Fibroblast of skin of abdomen (primary cell): ENCODE measurements at places on chromosomes 5 and 9.

- no peak for DNase-seq
Observed at GRCh38 chr5:159695741-159696294, 220.5 kb upstream of the ADRA1B start.

GRCh38 chr9:75855509-75855908 lies 35.0 kb upstream of the PCSK5 start:
- DNase-seq, result peak; percentile 8

DNA sequence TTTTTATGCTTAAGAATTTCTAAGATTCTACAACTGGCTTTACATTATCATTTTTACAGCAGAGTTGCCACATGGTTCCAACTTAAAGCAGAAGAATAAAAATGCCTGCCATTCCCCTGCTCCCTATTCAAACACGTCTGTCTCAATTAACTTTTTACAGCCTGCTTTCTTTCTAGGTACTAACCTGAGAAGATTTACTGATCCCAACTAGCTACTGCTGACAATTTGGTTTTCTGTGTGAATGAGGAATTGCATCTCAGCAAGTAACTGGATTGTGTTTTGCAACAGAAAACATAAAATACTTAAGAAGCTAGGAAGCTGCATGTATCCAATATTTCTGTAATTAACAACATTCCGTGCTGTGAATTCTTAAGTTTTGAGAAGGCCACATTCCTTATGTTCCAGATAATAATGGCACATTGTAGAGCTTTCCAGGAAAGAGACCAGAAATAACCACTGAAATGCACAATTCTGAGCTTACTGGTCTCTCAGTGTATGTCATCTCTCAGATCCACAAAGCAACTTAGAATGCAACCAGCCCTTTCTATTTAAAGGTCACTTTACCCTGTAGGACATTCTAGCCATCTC lies 306.8 kb upstream of the NMUR2 start:
- DNase-seq, result peak; percentile 71

GRCh38 chr5:166211640-166212039 lies 2079.8 kb upstream of the WWC1 start:
- no peak for DNase-seq

DNA sequence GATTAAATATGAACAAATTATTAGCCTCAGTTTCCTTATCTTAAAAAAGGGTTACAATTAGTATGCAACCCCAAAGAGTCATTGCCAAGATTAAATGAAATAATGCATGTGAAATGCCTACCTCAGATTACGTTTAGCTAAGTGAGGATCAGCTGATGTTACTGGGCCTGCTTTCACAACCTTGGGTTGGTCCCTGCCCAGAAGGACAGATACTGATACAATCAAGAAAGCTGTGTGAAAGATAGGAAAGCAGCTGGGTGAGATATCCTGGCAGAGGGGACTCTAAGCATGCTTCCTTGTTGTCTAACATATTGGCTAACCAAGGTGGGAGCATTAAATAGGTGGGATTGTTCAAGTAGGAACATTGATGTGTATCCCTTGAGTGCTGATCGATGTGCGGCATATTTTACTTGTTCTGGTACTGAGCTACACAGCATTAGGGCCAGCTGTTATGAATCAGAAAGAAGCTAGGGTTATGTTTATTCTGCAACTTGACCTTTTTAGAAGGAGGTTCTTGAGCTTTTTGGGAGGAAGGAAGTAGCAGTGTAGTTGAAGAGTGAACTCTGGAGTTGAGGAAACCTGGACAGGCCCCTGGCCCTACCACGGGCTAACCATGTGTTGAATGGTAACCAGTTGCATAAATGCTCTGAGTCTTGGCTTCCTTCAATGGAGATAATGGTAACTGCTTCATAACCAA lies 28.9 kb downstream of the SNX24 start:
- DNase-seq, result no peak

DNA sequence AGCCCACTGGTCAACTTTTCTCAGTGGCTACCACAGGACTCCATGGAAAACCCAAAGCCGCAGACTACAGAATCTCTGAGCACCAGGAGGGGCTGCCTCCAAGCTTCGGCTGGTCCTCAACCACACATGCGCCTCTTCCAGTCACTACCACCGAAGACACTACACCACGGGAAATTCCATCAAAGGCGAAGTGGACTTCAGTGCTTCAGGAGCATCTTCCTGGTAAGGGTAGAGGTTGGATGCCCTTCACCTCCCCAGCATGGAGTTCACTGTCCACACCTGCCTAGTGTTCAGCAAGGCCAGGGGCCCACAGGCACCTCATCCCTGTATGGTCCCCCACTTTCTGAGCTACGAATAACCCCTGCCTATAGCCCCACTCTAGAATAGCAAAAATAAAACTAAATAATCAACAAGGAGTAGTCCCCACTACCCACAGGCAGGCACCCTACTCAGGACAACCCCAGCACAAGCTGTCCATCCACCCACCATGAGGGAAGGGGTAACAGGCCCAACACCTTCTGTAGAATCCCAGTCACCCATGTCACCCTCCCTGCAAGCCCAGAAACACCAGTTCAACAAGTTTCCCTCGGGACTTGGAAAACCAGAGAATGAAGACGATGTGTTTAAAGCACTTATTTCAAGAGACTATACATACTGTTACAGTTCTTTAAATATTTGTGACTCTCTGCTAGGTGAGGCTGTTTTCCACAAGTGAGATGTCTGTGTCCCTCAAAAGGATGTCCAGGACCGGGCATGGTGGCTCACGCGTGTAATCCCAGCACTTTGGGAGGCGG lies 2.6 kb downstream of the VDAC1 start:
- DNase-seq, result no peak

GRCh38 chr9:106450549-106450948 lies 412.4 kb upstream of the ZNF462 start:
- DNase-seq, result no peak

GRCh38 chr5:172417983-172418630 lies 36.2 kb downstream of the SH3PXD2B start:
- DNase-seq, result peak; percentile 97

DNA sequence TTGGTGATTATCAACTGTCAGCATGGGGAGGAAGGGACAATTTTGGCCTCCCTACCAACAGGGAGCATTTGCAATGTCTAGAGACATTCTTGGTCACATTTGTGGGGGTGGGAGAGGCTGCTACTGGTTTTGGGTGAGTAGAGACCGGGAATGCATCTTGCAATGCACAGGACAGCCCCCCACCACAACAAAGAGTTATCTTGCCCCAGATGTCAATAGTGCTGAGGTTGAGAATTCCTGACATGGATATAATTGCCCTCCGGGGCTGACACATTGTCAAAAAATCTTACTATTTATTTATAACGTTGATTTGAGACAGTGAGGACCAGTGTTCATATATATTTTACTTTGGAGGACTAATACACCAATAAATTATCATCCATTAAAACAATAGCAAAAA lies 316.1 kb downstream of the PSAT1 start:
- DNase-seq, result peak; percentile 73

DNA sequence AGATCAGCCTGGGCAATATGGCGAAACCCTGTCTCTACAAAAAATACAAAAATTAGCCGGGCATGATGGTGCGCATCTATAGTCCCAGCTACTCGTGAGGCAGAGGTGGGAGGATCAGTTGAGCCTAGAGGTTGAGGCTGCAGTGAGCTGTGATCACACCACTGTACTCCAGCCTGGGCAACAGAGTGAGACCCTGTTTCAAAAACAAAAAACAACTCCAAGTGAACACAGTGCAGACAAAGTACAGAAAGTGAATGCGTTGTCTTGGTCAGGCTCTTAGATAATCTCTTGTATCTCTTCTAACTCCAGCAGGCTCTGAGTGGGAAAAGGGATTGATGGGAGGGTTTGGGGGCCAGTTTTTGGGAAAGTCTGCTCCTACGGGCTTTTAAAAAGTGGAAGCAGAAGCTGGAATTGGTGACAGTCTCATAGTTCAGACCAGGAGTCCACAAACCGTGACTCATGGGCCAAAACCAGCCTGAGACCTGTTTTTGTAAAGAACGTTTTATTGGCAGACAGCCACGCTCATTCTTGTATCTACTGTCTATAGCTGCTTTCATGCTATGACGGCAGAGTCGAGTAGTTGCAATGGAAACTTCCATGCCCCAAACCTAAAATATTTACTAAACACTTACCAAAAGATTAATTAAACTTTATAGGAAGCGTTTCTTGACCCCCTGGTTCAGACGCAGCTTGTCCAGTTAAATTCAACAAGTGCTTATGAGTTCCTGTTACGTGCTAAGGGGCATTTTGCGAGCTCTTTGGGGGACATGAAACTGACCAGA lies 32.9 kb downstream of the NDST1 start:
- DNase-seq, result peak; percentile 90

DNA sequence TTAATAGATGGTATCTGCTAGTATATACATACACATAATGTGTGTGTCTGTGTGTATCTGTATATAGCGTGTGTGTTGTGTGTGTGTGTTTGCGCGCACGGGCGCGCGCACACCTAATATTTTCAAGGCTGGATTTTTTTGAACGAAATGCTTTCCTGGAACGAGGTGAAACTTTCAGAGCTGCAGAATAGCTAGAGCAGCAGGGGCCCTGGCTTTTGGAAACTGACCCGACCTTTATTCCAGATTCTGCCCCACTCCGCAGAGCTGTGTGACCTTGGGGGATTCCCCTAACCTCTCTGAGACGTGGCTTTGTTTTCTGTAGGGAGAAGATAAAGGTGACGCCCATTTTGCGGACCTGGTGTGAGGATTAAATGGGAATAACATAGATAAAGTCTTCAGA lies 757 bp downstream of the FXN start:
- peak; percentile 1 for DNase-seq

- DNase-seq, result no peak
Observed at GRCh38 chr5:52419357-52419756, 368.4 kb upstream of the ITGA1 start.

DNA sequence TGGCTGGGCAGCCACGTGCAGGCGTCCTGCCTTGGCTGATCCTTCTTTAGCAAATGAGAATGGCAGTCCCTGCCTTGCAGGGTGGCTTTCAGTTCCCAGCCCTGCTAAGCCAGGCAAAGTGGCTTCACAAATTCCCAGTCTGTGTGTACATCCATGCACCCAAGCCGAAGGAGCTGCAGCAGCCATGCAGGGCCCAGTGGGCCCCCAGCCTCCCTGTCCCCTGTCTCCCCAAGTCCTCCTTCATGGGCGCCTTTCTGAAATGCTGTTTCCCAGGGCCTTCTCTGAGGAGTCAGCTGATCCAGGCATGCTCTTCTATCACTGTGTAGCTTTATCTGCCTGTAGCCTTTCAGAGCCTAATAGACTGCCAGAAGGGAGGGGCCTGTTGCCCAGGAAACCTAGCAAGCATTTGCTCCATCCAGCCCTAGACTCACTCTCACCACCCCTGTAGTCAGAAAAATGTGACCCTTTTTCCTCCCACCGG lies 47.4 kb upstream of the SHC3 start:
- DNase-seq, result peak; percentile 6

DNA sequence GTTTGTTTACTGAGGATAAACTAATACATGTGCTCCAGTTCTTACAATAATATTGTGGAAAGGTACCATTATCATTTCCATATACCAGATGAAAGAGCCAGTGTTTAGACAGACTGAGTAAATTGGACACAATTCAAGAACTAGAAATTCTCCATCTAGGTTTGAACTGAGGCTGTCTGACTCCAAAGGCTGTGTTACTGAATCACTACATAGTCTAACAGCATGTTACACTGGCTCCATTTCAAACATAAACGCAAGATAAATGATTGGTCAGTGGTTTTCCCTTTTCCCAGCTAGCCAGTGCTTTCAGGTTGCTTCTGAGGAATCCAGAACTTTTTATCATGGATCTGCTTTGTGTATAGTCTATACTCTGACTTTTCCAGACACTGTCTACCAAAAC lies 8.1 kb downstream of the SPDL1 start:
- peak; percentile 53 for DNase-seq

DNA sequence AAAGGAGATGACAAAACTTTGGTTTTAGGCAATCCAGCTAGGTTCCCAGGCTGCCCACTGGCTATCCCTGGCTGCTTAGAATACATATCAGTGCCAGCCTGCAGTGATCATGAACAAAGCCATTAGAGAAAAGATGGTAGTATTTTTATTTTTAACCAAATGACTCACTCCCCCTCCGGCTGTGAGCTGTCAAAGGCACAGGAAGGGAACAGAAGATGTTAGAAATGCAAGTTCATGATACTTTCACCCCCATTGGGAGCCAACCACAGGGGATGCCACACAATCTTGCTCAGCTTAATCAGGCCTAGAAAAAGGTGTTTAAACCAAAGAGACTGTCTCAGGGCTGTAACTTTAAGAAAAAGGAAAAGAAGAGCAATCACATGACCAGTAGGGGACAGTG lies 70.3 kb upstream of the ASTN2 start:
- DNase-seq, result no peak

DNA sequence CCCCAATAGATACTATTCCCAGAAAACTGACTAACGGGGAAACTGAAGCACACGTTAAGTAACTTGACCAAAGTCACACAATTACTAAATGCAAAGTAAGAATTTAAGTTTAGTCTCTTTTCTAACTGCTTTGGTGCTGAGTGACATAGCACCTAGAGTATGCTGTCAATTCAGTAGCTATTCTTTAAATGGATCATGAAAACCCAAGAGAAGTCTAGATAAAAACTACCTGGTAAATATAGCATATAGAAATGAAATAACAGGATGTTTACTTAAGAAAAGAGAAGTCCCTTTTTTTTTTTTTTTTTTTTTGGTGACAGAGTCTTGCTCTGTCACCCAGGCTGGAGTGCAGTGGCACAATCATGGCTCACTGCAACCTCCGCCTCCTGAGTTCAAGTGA lies 129.2 kb downstream of the PDE4D start:
- no peak for DNase-seq

DNA sequence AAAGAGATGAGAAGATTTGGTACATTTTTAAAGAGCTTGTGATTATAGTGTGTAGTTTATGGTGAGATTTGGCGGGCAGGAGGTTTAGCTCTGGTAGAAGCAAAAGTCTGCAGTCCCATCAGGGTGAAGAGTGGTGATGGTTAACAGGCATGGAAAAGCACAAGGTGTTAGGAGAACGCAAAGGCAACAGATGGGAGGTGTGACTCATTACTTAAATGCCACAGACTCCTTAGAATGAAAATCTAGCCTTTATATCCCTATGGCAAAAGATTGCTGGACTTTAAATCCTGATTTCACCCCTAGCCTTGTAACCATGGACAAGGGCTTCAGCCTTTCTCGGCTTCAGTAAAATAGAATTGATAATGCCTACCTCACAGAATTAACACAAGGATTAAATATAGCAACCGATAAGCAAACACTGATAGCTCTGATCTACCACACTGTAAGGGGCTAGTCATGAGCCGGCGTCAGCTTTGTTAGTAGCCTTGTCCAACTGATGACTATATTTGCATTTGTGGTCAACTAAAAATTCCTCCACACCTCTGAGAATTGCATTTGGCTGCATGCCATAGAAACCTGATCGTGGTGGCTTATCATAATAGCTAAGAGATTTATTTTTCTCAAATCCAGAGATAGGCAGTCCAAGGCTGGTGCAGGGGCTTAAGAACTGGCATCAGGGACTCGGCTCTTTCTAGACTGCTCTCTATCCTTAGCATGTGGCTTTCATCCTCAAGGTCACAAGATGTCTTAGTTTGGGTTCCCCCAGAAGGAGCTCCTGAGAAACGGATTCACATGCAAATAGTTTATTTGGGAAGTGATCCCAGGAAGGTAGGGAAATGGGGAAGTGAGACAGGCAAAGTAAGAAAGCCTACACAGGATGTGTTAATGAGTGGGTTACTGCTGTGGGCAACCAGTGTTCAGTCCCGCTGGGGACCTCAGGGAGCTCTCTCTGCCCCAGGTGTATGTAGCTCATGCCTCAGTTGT lies 19.6 kb downstream of the MFAP3 start:
- DNase-seq, result peak; percentile 14
